ENCODE measurements at places on chromosomes 2 and 18. TPM values are rescaled to one million over a fixed set of nuclear protein-coding genes. Genes with fewer than 3 reads are reported as not detected.

Gene TMEM185B
- total RNA-seq: 35.6 TPM

- DNase-seq: no peak
These were observed 444.7 kb upstream of the TNP1 start for GRCh38 chr2:217304582-217304981.

- DNase-seq: no peak
These were observed 26.3 kb upstream of the COBLL1 start for GRCh38 chr2:164867779-164868397.

DNA sequence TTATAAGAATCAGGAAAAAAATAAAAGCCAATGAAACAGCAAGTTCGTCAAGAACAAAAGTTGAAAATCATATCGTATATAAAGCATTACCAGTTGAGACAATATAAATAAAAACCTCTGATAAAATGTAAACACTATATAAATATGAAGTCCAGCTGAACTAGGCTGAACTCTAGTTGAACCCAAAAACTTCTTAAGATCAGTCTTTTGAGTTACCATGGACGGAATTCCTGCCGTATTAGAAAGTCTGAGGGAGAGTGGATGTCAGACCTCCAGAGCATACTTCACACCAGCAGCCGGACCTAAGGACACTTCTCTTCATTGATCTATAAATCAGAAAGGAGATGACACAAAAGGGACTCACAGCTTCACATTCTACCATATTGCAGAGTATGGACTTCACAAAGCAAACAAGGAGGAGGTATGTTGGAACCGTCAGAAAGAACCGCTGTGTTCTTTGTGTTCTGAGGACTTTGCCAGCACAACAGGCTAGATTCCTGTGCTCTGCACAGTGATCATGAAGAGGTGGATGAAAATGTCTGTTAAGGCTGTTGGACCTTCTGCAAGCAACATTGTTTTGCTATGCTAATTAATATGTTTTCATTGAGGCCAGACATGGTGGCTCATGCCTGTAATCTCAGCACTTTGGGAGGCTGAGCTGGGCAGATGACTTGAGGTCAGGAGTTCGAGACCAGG lies 67.2 kb upstream of the SP5 start:
- no peak for DNase-seq

DNA sequence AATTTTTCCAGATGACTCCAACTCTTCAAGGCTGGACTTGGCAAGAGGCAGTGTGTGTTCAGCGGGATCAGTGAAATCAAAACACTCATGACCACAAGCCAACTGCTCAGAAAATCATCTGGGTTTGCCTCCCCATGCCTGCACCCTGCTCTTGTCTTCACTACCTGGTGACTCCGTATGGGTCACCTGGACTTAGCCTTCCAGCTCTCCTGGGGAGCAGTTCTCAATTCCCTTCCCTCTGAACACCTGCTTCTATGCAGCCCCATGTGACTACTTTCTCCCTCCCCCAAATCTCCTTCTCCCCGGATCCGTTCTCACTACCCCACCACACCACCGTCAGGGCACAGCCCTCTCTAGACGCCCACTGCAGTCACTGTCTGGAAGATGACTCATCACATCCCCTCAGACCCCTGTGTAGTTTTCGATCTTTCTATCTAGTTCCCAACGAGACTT lies 130.2 kb upstream of the ID2 start:
- peak; percentile 56 for DNase-seq
